K562 (cell line): ENCODE measurements at places on chromosomes 13 and 19. TPM values are rescaled to one million over a fixed set of nuclear protein-coding genes. Genes with fewer than 3 reads are reported as not detected.

Gene CBARP
- 6.6 and 8.9 TPM in 2 replicates for total RNA-seq

Gene FARSA
- 237 TPM in 2 replicates for total RNA-seq

Gene ZNF492
- 0.07 and 0.13 TPM in 2 replicates for total RNA-seq

Gene CYP2A6
- total RNA-seq, result 0.31 and 0.65 TPM in 2 replicates

Gene TDRD12
- not detected in 2 replicates for total RNA-seq

Gene SERP2
- not detected in 2 replicates for total RNA-seq

Gene GNG7
- total RNA-seq, result 0.11 and 0.20 TPM in 2 replicates

Gene GIPR
- 21.7 and 24.4 TPM in 2 replicates for total RNA-seq

Gene KANK2
- total RNA-seq, result 36.0 and 37.5 TPM in 2 replicates

Gene CCDC106
- 27.5 and 28.2 TPM in 2 replicates for total RNA-seq

Gene PIP5K1C
- 21.4 and 22.1 TPM in 2 replicates for total RNA-seq

Gene ZNF541
- total RNA-seq, result 0.04 and 0.16 TPM in 2 replicates

Gene LHB
- not detected in 2 replicates for total RNA-seq

Gene NBEA
- 0.07 and 0.16 TPM in 2 replicates for total RNA-seq

Gene TMEM221
- total RNA-seq, result not detected in 2 replicates

Gene KASH5
- total RNA-seq, result 0.20 and 0.60 TPM in 2 replicates

Gene EDNRB
- total RNA-seq, result 0.04 and 0.36 TPM in 2 replicates

Gene TUBB4A
- total RNA-seq, result 6.2 and 7.0 TPM in 2 replicates

Gene FREM2
- total RNA-seq, result 0.02 and 0.04 TPM in 2 replicates

Gene PAK4
- 33.1 and 33.5 TPM in 2 replicates for total RNA-seq
